AG09319 (cell line): ENCODE measurements at places on chromosomes 1 and 21.

- DNase-seq: no peak
Observed at GRCh38 chr21:36753556-36753955, 54.6 kb downstream of the SIM2 start.

GRCh38 chr1:147771226-147772125 lies 11.1 kb upstream of the GJA5 start:
- no peak for DNase-seq

- no peak for DNase-seq
Observed at GRCh38 chr1:154860156-154860870, 9.8 kb downstream of the KCNN3 start.

DNA sequence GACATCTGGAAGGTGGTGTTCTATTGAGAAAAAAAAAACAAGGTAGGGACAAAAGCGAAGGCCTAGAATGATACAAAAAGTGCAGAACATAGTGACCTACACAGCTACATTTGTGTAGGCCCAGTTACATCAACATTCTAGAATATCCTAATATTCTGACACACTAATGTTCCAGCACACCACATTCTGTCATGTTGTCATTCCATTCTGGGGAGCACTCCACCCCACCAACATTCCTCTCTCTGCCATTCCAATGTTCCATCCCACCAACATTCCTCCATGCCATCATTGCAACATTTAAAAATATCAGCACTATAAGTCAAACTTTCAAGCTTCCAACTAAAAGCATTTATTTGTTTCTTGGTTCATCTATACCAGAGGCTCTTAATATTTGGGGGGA lies 28.5 kb downstream of the COA7 start:
- no peak for DNase-seq

- no peak for DNase-seq
Observed at GRCh38 chr1:101128211-101128727, 102.7 kb upstream of the DPH5 start.

- DNase-seq: no peak
Observed at GRCh38 chr21:43733060-43733459, 14.1 kb downstream of the PDXK start.

DNA sequence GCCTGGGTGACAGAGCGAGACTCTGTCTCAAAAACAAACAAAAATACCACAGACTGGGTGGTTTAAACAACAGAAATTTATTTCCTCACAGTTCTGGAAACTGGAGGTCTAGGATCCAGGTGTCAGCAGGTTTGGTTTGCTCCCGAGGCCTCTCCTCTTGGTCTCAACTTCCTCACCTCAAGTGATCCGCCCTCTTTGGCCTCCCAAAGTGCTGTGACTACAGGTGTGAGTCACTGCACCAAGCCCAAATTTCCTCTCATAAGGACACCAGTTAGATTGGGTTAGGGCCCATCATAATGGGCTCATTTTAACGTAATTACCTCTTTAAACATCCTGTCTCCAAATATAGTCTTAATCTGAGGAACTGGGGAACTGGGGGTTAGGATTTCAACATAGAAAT lies 35.5 kb downstream of the MFSD2A start:
- peak; percentile 10 for DNase-seq

DNA sequence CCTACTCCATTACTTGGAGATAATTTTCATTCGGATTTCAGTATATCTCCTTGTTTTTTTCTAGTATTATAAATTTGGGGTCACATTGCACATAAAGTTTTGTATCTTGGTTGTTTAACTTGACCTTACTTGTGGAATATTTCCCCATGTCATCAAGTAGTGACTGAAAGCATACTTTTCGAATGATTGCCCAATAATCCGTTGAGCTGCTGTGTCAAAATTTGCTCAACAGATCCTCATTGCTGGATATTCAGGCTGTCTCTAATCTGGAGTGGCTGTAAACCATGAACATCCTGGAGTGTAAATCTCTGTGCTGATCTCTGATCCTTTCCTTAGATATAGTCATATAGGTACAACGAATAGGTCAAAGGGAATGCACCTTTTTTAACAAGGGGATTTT lies 4.9 kb downstream of the NIPAL3 start:
- DNase-seq: no peak

DNA sequence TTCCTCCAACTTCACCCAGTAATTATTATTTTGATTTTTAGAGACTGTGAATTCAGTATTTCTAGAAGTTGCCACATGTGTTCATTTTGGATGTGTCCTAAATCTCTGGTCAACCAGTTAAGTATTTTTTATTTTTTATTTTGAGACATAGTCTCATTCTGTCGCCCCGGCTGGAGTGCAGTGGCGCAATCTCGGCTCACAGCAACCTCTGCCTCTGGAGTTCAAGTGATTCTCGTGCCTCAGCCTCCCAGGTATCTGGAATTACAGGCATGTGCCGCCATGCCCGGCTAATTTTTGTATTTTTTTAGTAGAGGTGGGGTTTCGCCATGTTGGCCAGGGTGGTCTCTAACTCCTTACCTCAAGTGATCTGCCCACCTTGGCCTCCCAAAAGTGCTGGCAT lies 8.0 kb downstream of the MACF1 start:
- DNase-seq: no peak

- no peak for DNase-seq
Observed at GRCh38 chr1:156804026-156804425, 12.6 kb downstream of the SH2D2A start.

DNA sequence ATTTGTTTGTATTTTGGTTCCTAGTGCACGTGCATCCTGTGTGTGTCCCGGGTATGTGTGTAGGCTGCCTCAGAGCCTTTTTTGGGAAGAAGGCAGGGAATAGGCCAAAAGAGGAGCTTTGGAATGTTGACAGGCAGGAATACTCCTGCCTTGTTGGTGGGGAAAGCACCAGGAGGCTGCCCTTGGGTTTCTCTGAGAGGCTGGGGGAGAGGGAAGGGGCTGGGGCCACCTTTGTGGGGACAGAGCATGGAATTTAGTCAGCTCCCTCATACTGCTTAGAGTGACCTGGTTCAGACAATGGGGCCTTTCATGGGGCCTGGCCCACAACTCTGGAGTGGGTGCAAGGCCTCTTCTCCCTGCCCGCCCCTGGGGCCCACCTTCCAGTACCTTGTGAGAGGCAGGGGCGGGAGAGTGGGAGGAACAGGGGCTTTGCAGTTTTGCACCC lies 31.3 kb downstream of the ACOT11 start:
- no peak for DNase-seq

DNA sequence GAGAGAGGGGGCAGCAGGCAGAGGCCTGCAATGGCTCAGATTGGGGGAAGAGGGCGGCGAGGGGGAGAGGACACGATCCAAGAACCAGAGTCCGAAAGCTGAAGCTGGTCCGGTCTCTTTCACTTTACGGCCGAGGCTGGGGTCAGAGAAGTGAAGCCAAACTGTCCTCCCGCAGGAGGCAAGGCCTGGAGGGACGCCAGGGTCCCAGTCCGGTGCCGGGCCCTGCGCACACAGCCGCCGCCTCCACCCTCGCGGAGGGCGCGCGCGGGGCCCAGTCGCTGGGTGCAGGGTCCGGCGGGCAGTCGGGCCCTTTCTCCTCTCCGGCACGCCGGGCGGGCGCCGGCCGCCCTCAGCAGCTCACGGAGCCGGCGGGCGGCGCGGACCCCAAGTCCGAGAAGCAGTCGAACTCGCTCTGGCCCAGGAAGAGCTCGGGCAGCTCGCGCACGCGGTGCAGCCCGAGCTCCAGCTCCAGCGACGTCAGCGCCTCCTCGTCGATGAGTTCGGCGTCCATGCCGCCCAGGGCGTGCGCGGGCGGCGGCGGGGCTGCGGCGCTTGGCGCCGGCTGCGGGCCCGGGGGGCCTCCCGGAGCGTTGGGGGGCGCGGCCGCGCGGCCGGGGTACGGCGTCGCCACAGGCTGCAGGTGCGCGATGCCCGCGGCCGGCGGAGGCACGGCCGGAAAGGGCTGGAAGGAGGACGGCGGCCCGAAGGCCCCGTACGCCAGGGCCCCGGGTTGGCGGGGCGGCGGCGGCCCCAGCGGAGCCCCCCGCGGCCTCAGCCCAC lies 749 bp downstream of the CITED4 start:
- DNase-seq: no peak

- no peak for DNase-seq
Observed at GRCh38 chr21:18493422-18493821, 89.8 kb upstream of the TMPRSS15 start.

GRCh38 chr21:36092681-36093080 lies 22.9 kb downstream of the CBR1 start:
- no peak for DNase-seq

DNA sequence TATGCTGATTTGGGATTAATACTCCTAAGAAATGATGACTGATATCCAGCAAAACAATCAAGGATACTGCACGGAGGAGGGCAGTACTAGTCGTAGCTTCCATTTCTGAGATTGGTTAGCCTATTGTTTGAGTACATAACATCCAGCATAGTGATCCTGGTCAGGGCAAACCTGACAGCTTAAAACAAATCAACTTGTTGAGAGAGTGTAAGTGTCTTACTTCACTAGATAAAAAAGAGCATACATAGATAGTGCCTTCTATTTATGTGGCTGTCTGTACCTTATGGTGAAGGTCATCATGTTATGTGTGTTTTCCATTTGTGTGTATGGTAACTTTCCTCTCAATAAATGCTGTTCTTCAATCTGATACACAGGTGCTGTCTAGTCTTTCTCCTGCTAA lies 228.4 kb downstream of the PTGER3 start:
- DNase-seq: no peak

DNA sequence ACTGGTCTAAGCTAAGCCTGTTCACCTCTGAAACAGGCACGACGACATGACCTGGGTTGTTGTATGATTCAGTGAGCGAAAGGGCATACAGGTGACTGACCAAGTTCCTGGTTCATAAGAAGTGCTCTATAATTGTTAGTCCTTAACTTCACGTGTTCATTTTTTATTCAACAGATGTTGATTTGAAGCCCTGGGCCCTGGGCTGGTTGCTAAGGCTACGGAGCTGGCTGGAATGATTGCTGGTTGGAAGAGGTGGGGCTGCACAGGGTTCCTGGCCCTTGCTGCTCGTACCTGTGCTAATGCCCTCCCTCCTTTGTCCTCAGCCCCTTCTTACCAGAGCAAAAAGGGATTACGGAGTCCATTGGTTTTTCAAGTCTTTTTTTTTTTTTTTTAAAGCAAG lies 111.3 kb upstream of the CSF3R start:
- no peak for DNase-seq

GRCh38 chr1:88892357-88892877 lies 1.1 kb upstream of the GTF2B start:
- DNase-seq: no peak

- no peak for DNase-seq
Observed at GRCh38 chr1:2499260-2499659, 23.2 kb downstream of the PLCH2 start.

DNA sequence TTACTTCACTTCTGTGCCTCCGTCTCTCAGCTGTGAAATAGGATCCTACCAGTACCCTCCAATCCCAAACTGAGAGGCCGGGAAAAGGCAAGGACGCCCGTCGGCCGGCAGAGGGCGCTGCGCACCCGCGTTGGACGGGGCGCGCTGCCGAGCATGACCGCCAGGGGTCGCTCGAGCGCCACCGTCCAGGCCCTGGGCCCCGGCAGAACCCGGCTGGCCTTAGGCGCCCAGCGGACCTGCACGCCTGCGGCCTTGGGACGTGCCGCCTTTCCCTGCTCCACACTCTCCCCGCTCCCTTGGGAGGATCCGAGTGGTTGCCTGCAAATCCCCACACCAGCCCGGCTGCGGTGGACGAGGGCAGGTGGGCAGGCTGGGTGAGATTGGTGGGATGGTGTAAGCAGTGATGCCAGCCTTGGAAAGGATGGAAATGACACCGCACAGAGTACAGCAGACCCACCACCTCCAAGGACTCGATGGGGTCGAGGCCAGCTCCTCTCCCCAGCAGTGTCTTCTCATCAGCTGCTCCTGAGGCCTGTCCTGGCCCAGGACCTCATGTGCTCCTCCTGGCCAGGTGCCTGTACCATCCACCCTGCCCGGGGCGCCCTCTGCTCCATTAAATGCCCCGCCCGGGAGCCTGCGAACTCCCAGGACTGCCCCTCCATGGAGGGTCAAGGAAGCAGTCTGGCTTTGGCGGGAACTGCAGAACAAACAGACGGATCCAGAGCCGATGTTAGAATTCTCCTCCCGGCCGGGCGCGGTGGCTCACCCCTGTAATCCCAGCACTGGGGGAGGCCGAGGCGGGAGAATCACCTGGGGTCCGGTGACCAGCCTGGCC lies 47.4 kb upstream of the LBR start:
- no peak for DNase-seq

DNA sequence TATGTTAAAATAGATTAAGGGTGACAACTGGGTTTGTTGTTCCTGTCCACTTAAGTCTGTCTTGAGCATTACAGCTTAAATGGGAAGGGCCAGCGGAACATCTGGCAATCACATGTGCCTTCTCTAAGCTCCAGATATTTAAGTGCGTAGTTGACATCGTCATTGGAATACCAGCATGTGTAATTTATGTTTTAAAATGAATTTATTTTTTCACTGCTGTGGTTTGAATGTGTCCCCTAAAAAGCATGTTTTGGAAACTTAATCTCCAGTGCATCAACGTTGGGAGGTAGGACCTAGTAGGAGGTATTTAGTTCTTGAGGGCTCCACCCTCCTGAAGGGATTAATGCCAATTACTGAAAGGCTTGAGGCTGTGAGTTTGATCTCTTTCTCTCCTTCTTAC lies 13.4 kb downstream of the ZCCHC17 start:
- no peak for DNase-seq

DNA sequence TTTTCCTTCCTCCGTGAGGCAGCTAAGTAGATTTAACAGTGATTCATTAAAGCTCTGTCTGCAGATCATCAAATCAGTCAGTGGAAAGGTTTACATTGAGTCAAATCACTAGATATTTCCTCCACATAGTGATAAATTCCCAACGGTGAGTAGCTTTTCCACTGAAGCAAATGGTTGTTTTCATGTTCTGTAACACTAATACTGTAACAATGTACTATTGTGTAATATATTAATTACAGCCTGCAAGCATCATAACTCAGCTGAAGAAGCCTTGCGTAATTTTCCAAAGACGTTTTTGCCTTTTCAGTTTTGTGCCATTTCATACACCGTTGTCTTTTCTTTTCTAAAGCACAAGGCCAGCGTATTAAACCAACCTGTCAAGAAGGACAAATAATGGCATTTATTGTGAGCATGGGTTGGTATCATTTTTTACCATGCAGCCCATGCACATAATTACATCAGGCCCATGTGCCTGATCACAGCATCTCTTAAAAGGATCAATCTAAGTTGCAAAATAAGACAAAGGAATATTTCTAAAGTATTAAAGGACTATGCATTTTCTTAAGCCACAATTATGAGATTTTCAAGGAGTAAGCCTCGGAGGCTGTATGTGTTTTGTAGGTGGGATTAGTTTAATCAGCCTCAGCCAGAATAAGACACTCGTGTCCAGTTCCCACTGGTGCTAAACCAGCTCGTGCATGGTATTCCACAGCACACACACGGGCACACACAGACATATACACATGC lies 16.7 kb upstream of the PDE9A start:
- DNase-seq: peak; percentile 43

- DNase-seq: no peak
Observed at GRCh38 chr1:29531596-29531995, 295.3 kb downstream of the PTPRU start.

- no peak for DNase-seq
Observed at GRCh38 chr21:44927259-44927586, 6.5 kb upstream of the ITGB2 start.

- DNase-seq: no peak
Observed at GRCh38 chr1:102628109-102628613, 480.2 kb downstream of the COL11A1 start.

- no peak for DNase-seq
Observed at GRCh38 chr1:233114159-233114558, 163.7 kb downstream of the NTPCR start.

- no peak for DNase-seq
Observed at GRCh38 chr1:235015291-235015985, 113.2 kb downstream of the TOMM20 start.

GRCh38 chr1:24803220-24803619 lies 58.0 kb downstream of the CLIC4 start:
- DNase-seq: no peak

- DNase-seq: no peak
Observed at GRCh38 chr1:5970610-5971273, 21.5 kb downstream of the NPHP4 start.
